ENCODE measurements at places on chromosomes 3 and 15.

DNA sequence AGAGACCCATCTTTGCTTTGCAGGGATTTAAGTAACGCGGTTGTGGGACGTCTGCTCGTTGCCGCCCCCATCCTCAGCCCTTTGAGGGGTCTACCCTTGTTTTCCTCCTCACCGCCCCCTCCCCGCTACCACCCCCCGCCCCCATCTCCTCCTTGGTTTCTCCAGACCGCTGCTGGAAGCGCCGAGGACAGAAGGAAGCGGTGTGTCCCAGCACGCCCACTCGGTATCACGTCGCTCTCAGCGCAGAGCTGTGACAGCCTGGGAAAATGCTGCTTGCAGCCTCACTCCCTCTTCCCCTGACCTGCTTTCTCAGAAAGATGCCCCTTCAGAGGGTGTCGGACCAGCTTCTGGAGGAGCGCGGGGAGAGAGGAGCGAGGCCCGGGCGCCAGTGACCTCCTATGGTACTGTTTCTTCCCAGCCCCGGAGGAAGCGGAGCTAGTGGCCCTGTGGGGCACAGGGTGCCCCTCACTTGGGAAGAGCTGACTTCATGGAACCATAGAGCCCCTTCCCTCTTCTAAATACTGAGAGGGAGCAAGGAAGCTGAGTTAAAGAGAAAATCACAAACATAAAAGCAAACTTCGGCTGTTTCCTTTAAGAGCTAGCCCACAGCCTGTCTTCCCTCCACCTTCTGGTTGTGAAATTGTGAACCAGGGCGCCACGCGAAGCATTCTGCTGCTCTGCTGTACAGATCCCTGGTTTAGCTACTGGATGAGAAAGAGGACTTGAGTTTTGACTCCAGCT, 698 bp downstream of the IL1RAP start:
- DNase-seq: peak; percentile 48

GRCh38 chr3:141151439-141151838, 80.2 kb upstream of the PXYLP1 start:
- no peak for DNase-seq

DNA sequence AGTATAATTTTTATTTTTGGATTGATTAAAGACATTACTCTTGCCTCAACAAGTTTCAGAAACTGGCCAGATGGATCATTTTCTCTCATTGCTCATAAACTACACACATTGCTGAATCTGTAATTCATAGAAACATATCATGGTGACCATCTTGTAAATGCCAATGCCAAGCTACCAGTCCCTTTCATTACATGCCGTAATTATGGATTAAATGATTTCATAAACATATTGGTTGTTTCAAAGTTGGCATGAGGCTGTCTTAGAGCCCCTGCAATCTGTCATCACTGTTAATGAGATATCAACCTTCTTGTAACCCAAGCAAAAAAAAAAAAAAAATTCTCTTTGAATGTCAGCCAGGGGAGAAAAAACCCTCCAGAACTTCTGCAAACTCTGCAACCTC, 112.2 kb downstream of the DCLK3 start:
- no peak for DNase-seq

DNA sequence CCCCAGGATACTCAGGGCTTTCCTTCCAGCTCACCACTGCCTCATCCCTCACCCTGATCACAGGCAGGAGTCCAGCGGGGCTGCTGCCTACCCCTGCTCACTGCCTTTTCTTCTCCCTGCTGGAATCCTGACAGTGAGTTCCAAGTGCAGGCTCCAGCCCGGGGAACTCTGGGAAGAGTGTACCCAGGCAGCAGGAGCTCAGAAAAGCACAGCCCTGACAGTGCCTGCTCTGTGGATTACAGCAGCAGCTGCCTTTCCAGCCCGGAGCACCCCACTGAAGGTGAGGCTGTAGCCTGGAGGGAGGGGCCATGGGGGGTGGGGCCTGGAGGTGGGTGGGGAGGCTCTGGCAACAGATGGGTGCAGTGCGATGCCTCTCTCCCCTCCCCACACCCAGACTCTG, 6.1 kb upstream of the JMJD7 start:
- DNase-seq: no peak

DNA sequence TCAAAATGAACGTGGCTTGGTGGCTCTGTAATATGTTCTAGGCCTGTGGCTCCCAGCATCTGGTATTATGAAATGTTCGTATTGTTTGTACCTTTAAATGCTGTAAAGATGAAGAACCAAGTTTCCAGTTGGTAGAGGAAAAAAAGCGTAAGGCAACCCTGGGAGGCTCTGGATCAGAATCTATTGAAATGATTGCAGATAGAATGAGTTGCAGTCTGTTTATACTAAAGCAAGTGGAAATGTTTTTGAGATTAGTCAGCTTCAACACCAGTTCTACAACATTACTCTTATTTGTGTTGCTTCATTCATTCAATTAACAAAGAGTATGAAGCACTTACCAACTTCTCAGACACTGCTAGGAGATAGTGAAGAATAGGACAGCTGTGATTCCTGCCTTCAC, 5.3 kb downstream of the ARL6IP5 start:
- no peak for DNase-seq

GRCh38 chr3:65466300-65466988, 572.3 kb downstream of the MAGI1 start:
- no peak for DNase-seq

- DNase-seq: no peak
Observed at GRCh38 chr3:87090631-87091030, 99.7 kb upstream of the VGLL3 start.

- no peak for DNase-seq
Observed at GRCh38 chr3:187021748-187022402, 91.5 kb downstream of the ST6GAL1 start.

DNA sequence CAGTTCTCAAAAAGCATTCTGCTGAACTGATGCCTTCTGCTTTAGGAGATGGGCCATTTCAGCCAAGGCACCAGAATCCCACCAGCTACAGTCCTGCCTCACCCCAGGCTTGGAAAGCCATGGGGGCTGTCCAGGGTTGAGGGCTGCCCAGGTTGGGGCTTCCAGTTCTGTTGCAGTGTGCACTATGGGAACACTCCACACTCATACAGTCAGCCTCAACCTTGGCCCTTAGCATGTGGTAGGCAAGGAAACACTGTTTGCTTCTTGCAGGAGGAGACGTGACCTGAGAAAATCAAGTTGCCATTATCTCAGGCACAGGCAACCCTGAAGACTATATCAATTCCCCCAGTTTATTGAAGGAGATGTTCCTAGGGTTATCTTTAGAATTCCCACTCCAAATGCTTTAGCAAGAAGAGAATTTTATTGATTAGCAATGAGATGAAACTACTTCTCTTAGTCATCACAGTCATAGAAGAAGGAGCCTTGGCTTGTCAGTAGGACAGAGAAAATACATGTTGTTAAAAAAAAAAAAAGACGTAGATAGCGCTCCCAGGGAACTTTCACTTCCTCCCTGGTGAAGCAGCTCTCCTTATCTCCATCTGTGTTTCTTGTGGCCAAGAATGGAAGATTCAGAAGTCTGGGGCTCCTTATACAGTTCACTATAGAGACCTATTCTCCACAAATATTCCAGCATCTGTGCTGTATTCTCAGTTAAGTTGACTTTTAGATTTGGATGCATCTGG, 38.3 kb upstream of the IL12A start:
- DNase-seq: no peak

DNA sequence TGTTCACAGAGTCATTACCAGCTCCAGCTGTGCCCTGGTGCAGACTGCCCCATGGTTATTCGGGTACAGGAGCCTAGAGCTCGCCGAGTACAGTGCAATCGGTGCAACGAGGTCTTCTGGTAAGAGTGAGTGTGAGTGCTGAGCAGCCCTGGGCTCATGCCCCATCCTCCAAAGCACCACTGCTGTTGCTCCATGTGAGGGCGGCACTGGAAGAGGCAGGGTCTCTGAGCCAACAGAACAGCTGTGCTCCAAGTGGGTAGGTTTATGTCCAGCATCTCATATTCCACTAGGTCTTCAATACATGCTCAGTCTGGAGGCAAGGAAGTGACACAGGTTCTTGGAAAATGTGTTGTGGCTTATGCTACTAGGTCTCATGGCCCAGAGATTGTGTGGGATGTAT, 19.5 kb upstream of the P4HTM start:
- DNase-seq: no peak

DNA sequence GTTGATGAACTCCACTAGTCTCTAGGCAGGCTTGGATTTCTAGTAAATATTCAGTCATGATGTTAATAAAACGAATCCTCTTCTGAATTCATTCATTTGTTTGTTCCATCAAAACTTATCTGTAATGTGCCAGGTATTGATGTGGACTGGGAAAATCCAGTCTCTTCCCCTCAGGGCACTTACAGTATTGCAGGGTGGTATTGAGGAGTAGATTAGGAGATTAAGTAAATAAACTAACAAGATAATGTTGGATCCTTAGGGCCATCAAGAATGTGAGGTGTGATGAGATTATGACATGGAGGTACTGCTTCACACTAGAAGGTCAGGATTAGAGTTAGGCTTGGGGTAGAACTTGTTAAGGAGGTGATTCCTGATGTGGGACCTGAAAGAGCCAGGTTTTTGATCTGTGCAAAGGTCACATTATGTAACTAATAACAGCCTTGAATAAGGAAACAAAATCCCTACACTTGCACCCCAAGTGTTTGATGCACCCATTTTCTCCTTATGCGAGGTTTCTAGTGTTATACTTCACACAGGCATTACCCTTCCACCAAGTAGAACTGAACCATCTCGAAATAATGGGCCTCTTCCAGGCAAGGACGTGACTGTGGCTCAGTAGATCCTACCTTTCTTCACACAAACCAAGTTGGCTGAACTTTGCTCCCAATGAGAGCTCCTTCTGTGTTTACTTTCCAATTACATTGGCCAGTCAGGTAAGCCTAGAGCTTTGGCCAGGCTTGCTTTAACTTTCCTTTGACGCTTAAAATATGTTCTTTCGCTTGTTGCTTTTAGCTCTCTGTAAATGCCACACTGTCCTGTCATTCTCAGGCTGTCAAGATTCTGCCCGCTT, 16.7 kb downstream of the MCTP2 start:
- no peak for DNase-seq

GRCh38 chr15:62164396-62165103, 535 bp downstream of the C2CD4B start:
- no peak for DNase-seq

- DNase-seq: no peak
Observed at GRCh38 chr15:96324192-96324895, 6.2 kb upstream of the NR2F2 start.

DNA sequence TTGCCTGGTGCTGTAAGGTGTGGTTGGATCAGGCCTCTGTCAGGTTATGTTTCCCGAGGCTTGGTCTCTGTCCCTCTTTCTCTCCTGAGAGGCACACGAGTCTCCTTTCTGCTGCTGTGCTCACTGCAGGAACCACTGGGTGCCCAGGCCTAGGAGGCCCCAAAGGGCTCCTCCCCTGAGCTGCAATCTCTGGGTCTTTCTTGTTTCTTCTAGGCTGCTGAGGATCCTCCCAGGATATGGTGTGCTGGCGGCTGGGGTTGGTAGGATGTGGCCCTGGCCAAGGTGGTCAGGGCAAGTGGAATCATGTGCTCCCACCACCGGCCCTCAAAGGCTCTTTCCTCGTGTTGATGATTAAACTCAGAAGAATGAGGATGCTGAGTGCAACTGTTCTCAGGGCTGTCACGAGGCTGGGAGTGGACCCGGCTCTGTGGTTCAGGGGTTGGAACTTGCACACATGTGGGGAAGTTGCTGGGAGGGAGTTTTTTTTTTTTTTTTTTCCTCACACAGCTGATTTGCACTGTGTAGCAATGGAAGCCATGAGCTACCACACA, 43.6 kb upstream of the CTSH start:
- DNase-seq: peak; percentile 56

DNA sequence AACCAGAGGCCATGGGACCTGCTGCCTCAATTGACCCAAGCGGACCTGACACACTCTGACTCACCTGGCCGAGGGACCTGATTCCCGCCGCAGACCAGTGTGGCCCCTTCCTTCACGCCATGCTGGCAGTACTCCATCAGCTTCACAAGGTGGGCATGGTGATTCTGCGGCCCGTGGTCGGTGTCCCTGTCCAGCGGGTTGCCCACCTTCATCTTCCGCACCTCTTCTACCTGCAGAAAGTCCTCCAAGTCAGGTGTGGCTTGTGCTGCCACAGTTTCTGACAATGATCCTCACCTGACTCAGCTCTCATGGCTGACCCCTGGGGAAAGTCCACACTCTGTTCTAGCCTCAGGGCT, 25.9 kb upstream of the SLC41A3 start:
- DNase-seq: no peak

- no peak for DNase-seq
Observed at GRCh38 chr3:9863058-9863772, 16.8 kb downstream of the CIDEC start.

- no peak for DNase-seq
Observed at GRCh38 chr3:195828762-195829161, 17.0 kb upstream of the MUC4 start.

DNA sequence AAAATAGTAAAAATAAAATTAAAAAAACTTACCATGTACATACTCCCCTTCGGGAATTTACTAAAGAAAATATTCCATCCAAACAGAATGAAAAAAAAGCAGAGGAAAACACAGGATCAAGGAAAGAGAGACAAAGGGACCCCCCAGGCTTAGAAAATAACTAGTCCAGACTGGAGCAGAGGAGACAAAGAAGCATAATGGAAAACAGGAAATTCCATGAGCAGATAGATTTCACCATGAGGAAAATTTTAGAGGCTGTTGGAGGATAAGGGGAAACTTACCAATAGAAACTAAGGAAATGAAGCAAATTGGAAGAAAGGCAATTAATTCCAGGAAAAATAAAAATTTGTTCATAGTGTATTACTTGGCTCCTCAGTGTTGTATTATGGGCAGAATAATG, 36.7 kb downstream of the SLC27A2 start:
- no peak for DNase-seq

GRCh38 chr3:196284396-196284795, 3.1 kb downstream of the PCYT1A start:
- no peak for DNase-seq

DNA sequence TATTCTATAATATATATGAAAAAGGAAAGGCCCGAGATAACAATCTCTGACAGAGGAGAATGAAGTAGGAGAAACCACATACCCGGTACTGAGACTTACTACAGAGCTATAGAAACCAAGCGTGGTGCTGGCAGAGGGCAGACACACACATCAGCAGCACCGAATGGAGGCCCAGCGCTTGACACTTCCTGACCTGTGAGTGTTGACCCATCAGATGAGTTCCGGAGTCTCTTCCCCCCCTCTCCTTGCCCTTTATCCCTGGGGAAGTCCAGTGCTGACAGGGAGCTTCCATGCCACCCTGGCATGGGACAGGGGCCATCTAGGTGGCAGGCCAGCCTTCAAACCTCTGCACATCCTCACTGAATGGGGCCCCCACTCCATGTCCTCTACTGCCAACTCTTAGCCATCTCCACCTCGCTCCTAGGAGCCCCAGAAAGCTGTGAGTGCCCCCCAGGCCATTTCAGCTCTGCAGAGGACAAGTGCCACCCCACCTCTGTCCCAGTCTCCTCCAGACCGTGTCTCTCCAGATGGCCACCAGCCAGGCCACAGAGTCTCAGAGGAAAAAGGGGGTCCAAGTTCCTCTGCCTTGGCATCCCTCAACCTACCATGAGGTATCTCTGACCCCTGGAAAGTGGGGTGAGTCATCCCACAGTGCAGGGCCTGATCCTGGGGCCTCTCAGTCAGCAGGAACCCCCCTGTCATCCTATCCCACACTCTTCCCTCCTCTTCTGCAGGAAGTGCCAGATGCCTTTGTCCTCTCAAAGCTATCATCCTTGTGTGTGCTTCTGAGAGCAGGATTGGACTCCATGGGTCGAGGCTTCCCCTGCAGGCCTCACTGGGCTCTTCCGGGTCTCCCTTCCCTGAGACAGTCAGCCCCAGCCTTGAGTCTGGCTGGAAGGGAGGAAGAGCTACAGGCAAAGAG, 116.5 kb upstream of the ALDH1A3 start:
- no peak for DNase-seq

Data from right lung (tissue), 10 donors.